Renal cortex interstitium (tissue), 15 donors: ENCODE measurements at places on chromosomes 4 and X. TPM values are rescaled to one million over a fixed set of nuclear protein-coding genes. Genes with fewer than 3 reads are reported as not detected.
A peak's percentile ranks its signal among the peaks of the same experiment; 100 is the strongest.

The PPARGC1A gene
- polyA plus RNA-seq, result 23.3 TPM

DNA sequence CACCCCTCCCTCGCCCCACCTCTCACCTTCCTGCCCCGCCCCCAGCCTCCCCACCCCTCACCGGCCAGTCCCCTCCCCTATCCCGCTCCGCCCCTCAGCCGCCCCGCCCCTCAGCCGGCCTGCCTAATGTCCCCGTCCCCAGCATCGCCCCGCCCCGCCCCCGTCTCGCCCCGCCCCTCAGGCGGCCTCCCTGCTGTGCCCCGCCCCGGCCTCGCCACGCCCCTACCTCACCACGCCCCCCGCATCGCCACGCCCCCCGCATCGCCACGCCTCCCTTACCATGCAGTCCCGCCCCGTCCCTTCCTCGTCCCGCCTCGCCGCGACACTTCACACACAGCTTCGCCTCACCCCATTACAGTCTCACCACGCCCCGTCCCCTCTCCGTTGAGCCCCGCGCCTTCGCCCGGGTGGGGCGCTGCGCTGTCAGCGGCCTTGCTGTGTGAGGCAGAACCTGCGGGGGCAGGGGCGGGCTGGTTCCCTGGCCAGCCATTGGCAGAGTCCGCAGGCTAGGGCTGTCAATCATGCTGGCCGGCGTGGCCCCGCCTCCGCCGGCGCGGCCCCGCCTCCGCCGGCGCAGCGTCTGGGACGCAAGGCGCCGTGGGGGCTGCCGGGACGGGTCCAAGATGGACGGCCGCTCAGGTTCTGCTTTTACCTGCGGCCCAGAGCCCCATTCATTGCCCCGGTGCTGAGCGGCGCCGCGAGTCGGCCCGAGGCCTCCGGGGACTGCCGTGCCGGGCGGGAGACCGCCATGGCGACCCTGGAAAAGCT, at the start of the genes HTT and HTT-AS:
TSS of gene HTT (plus strand) at position 604 of the 768 bp plus-strand sequence. CDS start at position 749, 145 bp downstream.
TSS of gene HTT-AS (minus strand) at position 461 of the 768 bp plus-strand sequence.
- peak; percentile 93 for DNase-seq

The SLIT2 gene
- polyA plus RNA-seq, result 57.4 TPM

The SUPT20HL2 gene
- 0.04 TPM for polyA plus RNA-seq

DNA sequence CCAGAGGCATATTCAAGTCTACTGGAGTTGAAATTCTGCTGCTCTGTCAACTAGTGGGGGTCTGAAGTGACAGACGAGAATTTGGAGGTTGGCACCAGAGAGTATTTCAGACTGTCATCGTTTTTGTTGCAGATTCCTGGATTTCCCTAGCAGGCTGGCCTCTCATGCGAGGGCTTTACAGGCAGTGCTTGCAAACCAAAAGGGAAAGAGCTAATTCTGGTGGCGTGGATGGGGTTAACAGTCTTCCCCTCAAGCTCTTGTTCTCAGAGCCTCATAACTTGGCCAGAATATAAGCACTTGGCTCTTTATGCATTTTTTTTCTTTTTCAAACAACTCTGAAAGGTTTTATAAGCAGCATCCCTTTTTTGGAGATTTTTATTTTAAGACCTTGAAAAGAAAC, at the start of gene SPARCL1:
TSS of gene SPARCL1 (minus strand) at position 190 of the 400 bp plus-strand sequence. CDS start 29,802 bp downstream, outside the sequence.
- DNase-seq, result no peak

- no peak for DNase-seq
These were observed 15.3 kb downstream of the STAG2 start for GRCh38 chrX:123976706-123977316.

The TMEM35A gene
- 8.1 TPM for polyA plus RNA-seq

- no peak for DNase-seq
These were observed 96.4 kb downstream of the ANXA10 start for GRCh38 chr4:168188754-168189153.

The GABRB1 gene
- polyA plus RNA-seq, result 0.67 TPM

The C4orf51 gene
- not detected for polyA plus RNA-seq

GRCh38 chrX:39011454-39012221, 210.4 kb downstream of the MID1IP1 start:
- DNase-seq, result no peak

- DNase-seq, result no peak
These were observed 118.0 kb downstream of the MANBA start for GRCh38 chr4:102642631-102643298.

The ETNPPL gene
- polyA plus RNA-seq, result 0.24 TPM

The SPANXD gene
- not detected for polyA plus RNA-seq
